ENCODE measurements at places on chromosomes 2 and 18.
A peak's percentile ranks its signal among the peaks of the same experiment; 100 is the strongest.

- DNase-seq: no peak
These were observed 2.5 kb upstream of the EGR4 start for GRCh38 chr2:73295751-73296400.

- DNase-seq: no peak
These were observed 97.0 kb upstream of the FN1 start for GRCh38 chr2:215532844-215533243.

DNA sequence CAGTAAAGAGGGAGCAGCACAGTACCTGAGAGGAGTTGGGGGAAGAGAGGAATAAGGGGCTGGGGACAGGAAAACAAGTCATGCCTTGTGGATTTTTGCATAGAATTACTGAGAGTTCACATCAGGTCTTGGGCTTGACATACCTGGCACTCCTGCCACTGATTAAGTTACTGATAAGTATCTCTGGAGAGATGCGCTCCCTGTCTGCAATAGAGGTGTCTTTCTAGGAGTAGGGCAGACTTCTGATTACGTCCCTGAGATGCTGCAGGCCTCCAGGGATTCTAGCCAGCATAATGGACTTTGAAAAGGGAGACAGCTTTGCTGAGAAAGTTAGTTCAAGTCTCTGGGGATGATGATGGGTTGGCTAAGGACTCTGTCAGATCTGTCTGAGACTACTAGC is 69.4 kb downstream of the CHRNA1 start:
- no peak for DNase-seq

DNA sequence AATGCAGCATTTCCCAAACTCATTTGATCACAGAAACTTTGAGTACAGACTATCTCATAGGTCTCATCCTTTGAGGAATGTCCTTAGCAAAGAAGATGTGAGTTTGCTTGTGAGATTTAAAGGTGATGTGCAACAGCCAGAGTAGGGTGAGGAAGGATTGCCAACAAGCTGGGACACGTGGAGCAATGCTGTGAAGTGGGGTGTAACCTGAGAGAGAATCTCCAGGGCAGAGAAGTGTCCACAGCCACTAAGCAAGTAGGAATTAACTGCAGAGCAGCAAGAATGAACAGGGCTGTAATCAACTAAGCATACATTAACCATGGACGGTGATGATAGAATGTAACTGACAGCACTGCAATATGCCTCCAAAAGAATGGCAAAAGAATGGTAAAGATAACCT is 469.9 kb upstream of the NRP2 start:
- no peak for DNase-seq

DNA sequence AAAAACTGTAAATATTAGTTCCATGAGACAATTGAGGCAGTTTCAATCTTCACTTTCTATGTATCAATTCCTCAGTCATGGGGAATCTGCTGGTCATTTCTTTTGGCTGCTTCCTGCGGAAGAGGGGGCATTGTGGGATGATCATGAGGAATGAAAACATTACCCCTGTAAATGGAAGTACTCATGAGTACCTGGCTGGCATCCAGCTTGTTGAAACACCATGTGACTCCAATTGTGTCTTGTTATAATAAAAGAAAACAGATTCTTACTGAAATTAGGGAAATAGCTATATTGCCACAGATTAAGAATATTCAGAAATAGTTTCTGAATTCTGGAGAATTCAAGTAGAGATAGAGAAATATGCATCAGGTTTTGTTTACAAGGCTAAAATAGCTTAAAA is 41.6 kb upstream of the GPR39 start:
- DNase-seq: peak; percentile 12

DNA sequence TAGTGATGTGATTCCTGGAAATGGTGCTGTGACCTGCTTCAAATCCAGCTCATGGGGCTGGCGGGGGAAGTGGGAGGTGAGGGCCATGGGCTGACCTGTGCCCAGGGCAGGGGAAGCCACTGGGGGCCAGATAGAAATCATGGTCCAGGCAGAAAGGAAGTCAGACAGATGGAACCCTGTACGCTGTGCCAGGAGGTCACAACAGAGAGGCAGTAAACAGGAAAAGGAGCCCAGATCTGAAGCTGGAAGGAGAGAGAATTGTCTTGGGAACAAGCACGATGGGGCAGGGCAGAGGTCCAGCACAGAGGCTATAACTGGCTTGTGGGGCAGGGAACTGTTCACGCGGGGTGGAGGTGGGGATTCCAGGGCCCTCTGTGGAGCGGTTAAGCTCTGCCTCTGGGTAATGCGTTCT is 76.0 kb downstream of the RNF144A start:
- no peak for DNase-seq

GRCh38 chr2:158750458-158751125 is 44.5 kb upstream of the DAPL1 start:
- DNase-seq: no peak

DNA sequence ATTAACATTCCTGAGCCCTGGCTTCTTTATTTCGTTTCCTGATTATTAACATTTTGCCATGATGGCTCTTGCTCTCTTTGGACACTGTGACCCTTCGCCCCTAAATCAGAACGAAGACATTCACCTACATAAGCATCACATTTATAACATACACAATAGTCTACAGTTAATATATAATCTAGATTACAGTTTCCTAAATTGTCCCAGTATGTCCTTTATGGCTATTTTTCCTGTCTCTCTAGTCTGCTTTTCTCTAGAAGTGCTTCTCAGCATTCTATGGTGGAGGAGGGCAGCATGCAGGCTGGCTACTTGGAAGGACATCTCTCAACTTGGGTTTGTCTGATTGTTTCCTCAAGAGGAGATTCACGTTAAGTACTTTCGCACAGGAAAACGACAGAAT is 49.9 kb downstream of the FAM210A start:
- DNase-seq: no peak

DNA sequence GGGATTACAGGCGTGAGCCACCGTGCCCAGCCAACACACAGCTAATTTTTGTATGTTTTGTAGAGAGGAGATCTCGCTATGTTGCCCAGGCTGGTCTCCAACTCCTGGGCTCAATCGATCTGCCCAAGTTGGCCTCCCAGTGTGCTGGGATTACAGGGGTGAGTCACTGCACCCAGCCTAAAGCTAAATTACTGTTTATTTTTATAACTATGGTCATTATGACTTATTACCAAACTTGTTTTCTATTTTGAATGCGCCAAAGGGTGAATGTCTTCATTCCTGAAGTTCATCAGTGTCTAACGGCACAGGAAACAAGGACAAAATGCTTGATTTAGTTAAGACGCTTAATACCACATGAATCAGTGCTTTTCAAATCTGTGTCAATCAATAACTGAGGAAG is 38.9 kb upstream of the GREB1L start:
- DNase-seq: no peak

DNA sequence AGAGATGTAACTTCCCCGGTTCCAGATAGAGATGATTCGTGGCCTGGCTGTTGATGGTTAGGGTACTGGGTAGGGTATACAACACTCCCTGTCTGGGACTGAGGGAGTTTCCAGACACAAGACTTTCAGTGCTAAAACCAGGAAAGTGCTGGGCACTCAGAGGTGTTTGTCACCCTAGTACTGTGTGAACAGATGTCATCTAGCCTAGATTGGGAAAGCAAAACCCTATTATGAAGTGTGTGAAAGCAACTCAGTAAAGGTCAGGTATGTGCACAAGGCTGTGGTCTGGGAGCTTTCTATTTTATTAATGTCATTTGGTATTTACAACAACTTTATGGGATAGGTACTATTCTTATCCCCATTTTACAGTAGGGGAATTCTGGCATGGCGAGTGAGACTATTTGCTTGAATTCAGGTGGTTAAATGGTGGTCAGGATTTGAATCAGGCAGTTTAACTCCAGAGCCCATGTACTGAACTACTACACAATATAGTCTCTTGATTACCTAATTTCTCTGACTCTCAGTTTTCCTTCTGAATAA is 2.6 kb downstream of the BZW1 start:
- no peak for DNase-seq

- DNase-seq: no peak
These were observed 188.6 kb upstream of the CDH19 start for GRCh38 chr18:66792466-66792865.

GRCh38 chr2:187826023-187826422 is 271.8 kb upstream of the TFPI start:
- peak; percentile 4 for DNase-seq

GRCh38 chr2:63755216-63755615 is 86.5 kb upstream of the UGP2 start:
- peak; percentile 68 for DNase-seq

- no peak for DNase-seq
These were observed 788.4 kb upstream of the FAM98A start for GRCh38 chr2:34387536-34387935.

DNA sequence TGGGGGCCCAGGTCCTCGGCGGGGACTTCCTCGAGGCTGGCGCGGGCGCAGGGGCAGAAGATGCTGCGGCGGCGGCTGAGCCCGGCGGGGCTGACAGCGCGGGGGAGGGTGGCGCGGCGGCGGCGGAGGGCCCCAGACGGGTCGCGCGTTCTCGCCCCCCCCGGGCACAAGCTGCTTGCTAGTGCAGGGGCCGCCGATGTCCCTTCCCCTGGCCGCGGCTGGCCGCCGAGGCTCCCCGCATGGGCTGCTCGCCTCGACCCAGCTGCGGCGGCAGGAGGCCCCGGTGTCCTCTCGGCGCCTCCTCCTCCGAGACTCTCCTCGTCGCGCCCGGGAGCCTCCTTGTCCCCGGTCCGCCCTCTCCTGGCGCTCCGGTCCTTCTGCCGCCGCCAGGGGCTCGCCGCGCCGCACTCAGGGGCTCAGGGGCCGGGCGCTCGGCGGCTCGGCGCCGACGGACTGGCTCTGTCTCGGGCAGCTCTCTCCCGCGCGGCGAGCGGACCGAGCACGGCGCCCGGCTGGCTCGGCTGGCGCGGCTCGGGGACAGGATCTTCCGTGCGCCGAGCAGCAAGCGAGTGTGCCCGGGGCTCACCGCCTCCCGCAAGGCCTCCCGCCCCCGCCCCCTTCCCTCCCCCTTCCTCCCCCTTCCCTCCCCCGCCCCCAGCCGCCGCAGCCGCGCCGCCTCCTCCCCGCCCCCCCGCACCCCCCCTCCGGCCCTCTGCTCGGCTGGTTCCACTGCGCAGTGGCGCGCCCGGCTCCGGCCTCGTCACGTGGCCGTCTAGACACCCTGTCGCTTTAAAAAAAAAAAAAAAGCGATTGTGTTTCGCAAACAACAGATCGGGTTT is 902 bp upstream of the SMAD7 start:
- DNase-seq: peak; percentile 93

GRCh38 chr2:224261326-224261725 is 140.6 kb downstream of the FAM124B start:
- DNase-seq: peak; percentile 24

DNA sequence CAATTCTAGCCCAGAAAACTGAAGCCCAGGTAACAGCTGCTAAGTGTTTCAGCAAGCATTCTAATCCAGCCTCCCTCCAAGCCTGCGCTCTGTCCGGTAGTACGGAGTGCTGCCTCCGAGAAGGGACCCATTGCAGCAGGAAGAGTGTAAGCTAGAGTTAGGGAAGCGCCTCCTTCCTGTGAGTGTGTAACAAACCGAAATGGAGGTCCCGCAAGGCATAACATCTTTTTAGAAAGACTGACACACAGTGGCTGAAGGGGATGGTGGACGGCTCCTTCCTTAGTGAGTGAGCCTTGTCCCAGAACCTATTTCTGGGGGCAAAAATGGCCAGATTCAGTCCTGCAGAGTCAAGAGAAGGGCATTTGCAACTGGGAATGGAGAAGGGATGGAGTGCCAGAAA is 12.2 kb downstream of the PKDCC start:
- no peak for DNase-seq

GRCh38 chr18:9638886-9639285 is 24.5 kb upstream of the PPP4R1 start:
- DNase-seq: no peak

GRCh38 chr2:198628596-198628995 is 824.2 kb downstream of the PLCL1 start:
- no peak for DNase-seq

GRCh38 chr2:33457556-33458247 is 18.7 kb upstream of the RASGRP3 start:
- DNase-seq: peak; percentile 40

DNA sequence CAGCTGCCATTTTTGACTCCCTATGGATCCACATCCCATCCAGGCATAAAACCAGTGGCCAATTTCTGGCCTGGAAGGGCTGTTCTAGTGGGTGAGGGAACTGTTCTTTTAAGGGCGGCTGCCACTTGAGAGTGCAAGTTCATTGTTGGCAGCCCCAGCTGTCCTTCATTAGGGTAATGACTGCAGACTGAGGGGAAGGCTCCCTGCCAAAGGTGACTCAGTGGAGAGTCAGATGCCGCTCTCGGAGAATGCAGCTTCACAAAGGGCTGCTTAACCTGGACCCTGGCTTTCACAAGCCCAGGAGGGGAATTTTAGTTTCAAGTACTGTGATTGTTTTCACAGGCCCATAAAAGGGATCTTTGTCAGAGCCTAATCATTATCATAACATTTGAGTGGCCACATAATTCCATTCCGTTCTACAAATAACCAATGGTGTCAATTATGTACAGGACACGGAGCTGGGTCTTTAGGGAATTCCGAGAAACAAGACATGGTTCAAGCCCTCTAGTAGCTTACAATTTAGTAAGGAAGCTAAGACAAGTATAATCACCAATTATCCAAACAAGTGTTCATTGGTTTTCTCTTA is 235.7 kb downstream of the CDCA7 start:
- peak; percentile 91 for DNase-seq

DNA sequence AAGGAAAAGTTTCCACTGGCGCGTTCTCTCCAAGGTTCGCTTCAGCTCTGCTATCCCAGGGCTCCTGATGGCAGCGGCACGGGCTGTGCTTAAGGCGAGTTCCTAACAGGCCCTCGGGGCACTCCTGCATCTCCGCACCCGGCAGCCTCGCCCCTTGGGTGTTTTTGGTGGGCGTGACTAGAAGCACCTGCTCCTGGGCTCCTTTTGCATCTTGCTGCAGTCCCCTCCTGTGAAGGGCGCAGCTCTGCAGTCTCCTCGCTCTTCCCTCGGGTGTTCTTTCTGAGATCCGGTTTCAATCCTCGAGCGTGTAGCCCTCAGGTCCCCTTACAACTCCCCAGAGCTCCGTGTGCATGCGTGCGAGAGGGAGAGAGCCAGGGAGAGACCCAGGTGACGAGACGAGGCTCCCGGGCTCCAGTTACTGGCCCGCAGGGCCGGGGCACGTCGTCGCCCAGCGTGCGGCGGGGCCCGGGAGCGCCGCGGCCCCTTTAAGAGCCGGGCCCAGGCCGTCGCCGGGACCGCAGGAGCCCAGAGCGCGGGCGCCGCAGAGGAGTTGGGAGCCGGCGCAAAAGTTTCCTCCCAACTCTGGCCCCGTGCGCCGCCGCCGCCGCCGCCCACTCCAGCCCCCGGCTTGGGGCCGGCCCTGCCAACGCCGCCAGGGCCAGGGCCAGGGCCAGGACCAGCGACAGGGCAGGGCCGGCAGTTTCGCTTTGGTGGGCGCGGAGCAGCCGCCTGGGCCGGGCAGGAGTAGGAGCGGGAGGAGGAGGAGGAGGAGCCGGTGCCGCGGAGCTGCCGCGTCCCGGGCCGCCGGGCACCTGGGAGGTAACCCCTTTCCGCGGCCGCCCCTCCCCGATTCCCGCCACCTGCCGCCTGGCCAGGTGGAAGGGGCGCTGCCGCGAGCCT is at the start of gene PARD3B:
TSS of gene PARD3B (plus strand) at position 515 of the 900 bp plus-strand sequence. CDS start 525 bp downstream, outside the sequence.
- peak; percentile 64 for DNase-seq

Measured in AG10803 (cell line).